ENCODE measurements at places on chromosomes 3 and 15. TPM values are rescaled to one million over a fixed set of nuclear protein-coding genes. Genes with fewer than 3 reads are reported as not detected.

The SI gene
- total RNA-seq, result not detected

The CPNE9 gene
- total RNA-seq, result not detected

The SERINC4 gene
- 0.18 TPM for total RNA-seq

DNA sequence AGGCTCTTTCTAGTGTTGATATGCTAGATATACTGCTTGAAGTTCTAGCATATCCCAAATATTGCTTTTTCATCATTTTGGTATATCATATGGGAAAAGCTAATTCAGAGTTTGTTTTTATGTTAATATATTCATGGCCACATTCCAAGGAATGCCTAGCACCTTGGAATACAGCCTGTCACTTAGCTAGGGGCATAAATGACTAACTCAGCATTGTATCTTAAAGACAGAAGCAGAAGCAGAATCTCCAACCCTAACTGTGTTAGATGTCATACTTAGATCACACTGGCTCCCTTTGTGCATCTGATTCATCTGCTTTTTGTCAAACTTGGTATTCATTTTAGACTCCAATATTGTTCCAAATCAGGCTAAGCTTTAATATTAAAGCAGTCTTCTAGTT lies 130.8 kb upstream of the TSPAN3 start:
- no peak for DNase-seq

DNA sequence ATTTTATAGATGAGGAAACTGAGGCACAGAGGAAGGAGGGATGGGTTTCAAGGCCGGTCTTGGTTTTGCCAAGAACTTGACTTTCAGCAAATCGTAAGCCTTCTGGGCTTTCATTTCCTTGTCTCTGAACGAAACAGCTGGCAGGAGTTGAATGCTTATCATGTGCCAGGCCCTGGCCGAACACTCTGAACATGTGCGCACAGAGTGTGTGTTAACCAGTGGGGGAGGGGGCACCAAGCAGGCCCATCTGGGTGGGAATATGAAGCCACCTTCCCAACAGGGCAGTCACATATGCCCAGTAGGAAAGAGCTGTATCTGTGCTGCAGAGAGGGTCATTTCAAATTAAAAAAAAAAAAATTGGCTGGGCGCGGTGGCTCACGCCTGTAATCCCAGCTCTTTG lies 29.3 kb downstream of the ZNF710 start:
- DNase-seq, result no peak

- no peak for DNase-seq
Observed at GRCh38 chr15:91974321-91974720, 120.8 kb downstream of the SLCO3A1 start.

GRCh38 chr3:73188707-73189106 lies 127.2 kb downstream of the EBLN2 start:
- no peak for DNase-seq

- DNase-seq, result no peak
Observed at GRCh38 chr15:48423896-48424475, 92.8 kb downstream of the DUT start.

- DNase-seq, result no peak
Observed at GRCh38 chr3:4856986-4857385, 122.3 kb upstream of the BHLHE40 start.

DNA sequence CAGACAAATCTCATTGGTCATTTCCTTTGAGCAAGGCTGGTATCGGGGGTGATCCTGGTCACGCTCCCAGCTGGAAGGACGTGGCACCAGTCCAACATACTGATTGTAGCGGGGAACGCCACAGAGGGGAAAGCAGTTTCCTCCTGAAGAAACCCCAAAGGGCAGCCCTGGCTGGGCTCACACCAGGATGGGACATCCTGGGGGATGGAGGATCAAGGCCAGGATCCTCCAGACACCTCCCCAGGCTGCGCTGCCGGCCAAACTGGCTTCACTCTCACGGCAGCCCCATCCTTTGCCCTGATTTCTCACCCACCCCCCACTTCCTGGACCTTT lies 36.6 kb downstream of the MUC20 start:
- no peak for DNase-seq

Data from activated CD4-positive, alpha-beta memory T cell treated with anti-CD3 and anti-CD28 coated beads, Interleukin-2, amount 10 ng/mL, durations not matched to agents 7 days and 5 days (primary cell).